ENCODE measurements at places on chromosomes 12 and 14.

GRCh38 chr12:57096099-57096572 lies 7.2 kb downstream of the NAB2 start:
- no peak for DNase-seq

GRCh38 chr14:84234281-84234680 lies 1295.7 kb upstream of the FLRT2 start:
- no peak for DNase-seq

DNA sequence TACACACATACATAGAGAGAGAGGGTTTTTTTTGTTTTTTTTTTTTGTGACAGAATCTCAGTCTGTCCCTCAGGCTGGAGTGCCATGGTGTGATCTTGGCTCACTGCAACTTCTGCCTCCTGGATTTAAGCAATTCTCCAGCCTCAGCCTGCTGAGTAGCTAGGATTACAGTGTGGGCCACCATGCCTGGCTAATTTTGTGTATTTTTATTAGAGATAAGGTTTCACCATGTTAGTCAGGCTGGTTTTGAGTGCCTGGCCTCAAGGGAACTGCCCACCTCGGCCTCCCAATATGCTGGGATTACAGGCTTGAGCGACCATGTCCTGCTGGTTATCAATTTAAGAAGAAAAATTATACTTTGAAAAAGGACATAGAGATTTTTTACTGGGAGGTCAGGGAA lies 710.6 kb downstream of the SLC6A15 start:
- DNase-seq = no peak

DNA sequence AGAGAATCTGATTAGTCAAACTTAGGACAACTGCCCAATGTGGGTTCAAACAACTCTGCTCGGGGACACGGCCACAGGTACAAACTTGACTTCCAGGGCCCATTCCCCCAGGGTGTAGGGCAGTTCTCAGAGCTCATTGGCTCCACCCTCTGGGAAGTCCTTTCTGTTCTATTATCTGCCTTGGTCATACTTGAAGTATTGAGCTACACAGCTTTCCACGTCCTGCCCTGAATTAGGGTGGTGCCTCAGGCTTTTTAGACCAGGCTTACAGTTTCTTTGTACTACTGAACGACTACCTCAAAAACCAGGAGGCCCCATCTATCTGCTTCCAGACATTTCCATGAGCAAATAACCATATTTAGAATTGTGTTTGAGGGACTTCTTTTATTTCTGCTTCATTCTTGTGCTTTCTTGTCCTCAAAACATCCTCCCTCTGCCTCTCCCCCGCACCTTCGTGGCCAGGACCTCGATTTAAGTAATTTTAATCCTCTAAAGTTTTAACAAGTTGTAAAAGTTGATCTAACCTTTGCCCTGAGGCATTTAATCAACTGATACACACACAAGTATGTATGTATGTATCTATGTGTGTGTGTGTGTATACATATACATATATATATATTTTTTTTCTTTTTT lies 281.7 kb upstream of the AMIGO2 start:
- no peak for DNase-seq

DNA sequence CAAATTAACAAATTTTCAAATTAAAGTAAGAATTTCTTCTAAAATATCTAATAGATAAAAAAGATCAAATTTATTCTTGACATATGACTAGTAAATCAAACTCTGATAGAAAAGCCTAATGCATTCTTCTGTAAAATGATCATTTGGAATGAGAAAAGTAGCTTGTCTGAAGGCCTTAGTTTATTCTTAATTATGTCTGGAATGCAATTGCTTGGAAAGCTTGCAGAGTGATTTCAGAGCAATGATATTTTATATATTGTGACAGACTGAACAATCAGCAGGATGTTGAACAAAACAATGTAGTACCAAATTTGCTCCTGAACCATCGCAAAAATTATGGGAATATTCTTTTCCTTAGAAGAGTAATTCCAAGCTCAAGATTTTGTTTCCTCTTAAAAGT lies 789.6 kb upstream of the NOVA1 start:
- no peak for DNase-seq

DNA sequence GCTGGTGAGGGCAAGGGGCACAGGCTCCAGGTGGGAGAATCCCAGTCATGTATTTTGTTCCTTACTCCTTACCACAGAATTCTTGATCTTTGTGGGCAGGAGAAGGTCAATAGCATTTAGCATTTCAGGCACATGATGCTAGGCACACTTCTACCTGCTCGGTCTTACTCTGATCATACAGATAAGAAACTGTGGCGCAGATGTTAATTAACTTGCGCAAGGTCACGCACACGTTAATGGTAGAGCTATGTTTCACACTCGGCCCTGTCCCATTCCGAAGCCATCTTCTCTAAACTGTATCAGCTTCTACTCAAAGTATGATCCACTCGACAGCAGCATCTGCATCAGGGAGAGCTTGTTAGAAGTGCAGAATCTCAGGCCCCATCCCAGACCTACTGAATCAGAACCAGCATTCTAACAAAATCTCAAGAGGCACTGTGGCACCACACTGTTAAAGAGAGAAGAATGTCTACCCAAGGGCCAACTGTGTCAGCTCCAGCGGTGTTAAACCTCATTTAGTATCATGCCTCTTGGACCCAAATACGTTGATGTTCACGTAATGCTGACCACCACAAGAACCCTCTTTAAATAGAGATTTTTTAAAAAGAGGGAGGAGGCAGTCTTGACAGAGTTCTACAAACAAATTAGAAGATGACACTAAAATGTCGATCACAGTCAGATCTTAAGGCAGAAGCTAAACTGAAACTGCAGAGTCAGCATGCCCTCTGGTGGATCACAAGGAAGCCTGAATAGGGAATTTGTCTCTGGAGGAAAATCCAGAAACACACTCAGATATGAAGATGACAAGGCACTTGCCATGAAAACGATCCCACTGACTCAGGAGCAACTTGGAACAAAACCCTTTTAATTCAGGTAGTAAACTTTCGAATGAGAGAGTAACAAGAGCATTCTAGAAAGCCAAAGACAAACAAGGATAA lies 7.3 kb downstream of the STXBP6 start:
- no peak for DNase-seq

- peak; percentile 75 for DNase-seq
Observed at GRCh38 chr12:6200256-6201212, at the start of gene CD9. CD9 (plus strand) TSS chr12:6200400; CDS start chr12:6200500, 100 bp downstream.

DNA sequence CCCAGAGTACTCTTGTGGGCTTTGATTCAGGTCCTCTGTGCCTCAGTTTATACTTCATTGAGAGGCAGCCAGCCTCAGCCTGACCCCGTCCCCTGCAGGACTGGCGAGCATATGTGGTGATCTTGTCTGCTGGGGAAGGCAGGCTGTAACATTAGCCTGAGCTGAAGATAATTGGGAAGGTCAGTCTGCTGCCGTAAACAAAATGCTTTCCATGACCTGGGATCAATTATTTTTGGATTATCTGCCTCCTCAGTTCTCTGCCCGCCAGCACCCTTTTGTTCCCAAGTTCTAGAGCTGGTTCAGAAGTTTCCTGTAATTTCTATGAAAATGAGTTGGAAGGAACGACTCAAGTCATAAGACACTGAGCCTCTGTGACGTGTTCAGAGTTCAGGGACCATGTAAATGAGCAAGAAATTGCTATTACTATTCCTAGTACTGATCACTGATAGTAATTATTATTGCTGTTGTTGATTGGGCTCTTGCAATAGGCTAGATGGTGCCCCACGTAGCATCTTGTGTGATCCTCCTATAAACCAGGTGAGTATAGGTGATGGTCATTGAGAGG lies 4.5 kb downstream of the ORAI1 start:
- no peak for DNase-seq

GRCh38 chr14:22928237-22929103 lies 706 bp downstream of the PRMT5 start:
- DNase-seq = no peak

- DNase-seq = no peak
Observed at GRCh38 chr12:91119089-91119488, 7.8 kb upstream of the LUM start.

GRCh38 chr14:101878822-101879528 lies 85.4 kb upstream of the DYNC1H1 start:
- DNase-seq = no peak

DNA sequence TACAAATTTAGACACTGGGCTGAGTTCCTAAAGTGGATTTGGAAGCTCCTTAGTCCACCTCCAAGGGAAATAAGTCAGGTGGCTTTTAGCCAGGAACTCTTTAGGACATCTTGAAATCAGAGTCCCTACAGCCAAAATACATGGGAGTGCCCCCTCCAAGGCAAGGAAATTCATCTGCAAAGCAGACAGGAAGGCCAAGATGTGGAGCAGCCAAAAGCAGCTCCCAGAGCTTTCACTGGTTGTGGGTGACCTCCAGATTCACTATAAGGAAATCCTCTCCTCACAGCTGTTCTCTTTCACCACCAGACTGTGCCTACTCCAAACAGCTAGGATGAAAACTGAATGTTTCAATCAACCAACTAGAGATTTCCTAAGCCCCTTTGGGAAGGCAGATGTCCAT lies 6.6 kb downstream of the TTC9 start:
- DNase-seq = no peak

- no peak for DNase-seq
Observed at GRCh38 chr14:74504874-74505720, 11.5 kb downstream of the ISCA2 start.

DNA sequence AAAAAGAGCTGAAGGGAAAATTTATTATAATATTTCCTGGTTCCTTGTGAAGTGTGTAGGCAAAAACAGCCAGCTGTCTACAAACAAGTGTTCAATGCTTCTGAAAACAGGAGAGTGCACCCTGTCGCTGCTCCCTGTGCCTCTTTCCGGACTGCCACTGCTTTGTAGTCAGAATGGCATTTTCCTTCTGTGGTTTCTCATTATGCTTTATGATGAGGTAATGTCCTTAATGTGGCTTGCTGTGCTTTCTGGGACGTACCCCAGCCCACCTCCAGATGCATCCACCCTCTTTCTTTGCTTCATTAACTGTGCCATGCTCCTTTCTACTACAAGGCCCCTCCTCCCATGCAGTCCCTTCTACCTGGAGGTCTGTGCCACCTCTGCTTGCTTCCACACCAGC lies 148.1 kb downstream of the SYT1 start:
- DNase-seq = no peak

- DNase-seq = no peak
Observed at GRCh38 chr12:106304001-106304421, 1.5 kb downstream of the TCP11L2 start.

GRCh38 chr14:51396222-51396815 lies 156.3 kb downstream of the TMX1 start:
- peak; percentile 19 for DNase-seq

DNA sequence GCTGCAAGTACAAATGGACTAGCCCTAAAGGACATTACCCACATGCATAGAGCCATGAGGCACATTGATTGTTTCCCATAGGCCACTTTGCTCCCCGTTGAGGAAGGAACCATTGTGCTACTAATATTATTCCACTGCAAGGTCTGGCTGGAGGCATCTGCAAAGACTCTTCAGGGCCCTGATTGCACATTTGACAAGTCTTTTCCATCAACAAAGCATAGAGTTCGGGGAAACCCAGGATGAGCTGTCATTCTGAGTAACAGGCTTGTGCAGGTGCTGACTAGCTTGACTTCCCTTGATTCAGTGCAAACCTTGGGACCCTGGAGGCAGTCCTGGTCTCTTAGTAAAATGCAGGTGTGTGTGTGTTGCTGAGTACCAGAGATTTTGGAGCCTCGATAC lies 73.8 kb downstream of the SUSD6 start:
- DNase-seq = no peak

GRCh38 chr14:68342216-68342763 lies 450.6 kb downstream of the ZFP36L1 start:
- no peak for DNase-seq

DNA sequence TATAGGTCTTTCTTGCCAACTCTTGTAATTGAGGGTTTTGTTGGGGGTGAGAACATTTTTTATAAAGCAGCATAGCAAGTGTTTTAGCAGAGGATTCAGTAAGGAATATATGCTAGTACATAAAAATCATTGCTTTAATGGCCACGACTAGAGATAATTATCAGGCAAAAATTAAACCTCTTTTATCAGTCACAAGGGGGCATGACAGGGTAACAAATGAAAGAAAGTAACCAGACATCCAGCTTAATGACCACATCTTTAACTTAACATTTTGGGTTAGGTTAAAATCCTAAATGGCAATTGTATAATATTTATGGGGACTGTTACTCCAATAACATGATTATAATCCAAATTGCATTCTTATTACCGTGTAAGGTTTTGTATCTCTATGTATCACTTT lies 119.6 kb downstream of the LRRIQ1 start:
- DNase-seq = no peak

DNA sequence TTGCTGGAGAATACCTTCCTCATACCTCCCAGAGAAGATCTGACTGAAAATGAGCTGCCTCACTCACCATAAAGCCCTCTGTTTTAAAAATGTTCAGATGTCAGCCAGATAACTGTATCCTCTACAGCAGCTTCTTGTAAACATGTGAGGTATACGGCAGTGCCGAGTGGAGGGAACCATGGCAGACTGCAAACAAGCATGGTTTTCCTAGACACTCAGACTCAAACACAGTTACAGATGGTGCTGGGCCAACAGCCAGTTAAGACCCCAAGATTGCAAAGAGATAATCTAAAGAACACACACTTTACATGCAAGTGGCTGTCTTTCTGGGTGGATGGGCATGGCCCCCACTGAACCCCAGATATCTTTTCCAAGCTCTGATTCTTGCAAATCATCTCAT lies 16.6 kb upstream of the CCDC177 start:
- no peak for DNase-seq

- DNase-seq = peak; percentile 70
Observed at GRCh38 chr12:104358353-104359003, 54.9 kb downstream of the EID3 start.

- DNase-seq = no peak
Observed at GRCh38 chr12:121516437-121517011, 64.3 kb downstream of the KDM2B start.

GRCh38 chr12:50745861-50746260 lies 18.0 kb upstream of the ATF1 start:
- no peak for DNase-seq

DNA sequence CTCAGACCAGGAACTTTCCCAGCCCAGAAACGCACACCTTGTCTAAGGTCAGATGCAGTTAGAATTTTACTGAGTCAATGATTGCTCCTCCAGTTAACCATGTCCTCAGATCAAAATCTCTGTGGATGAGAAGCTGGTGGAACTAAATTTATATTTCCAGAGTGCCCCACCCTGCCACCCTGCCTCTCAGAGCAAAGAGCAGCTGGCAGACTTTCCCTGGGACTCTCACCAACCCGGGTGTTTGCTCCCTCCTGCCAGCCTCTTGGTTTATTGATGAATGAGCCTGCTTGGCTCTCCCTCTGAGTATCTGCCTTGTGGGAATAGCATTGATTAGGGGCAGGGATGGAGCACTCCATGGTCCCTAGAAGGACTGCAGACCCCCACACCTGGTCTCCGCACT lies 5.9 kb upstream of the KRT1 start:
- no peak for DNase-seq

DNA sequence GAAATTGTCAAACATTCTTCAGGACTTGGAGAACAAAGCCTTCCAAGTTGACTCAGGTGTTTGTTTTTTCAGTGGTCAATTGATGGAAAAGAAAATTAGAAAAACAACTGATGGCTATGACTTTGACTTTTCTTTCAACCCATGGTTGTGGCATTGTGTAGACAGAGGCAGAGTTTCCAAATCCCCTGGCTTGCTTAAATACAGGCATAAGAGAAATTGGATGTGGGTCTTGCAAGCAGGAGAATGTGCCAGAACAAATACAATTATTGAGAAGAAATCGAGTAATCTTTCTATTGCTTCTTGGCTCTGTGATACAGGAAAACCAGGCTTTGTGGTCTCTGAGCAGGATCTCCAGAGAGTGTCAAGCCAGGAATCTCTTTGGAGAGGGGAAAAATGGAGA lies 40.9 kb upstream of the FRMD6 start:
- no peak for DNase-seq

GRCh38 chr14:32244404-32244803 lies 41.3 kb upstream of the RNU6-8 start:
- no peak for DNase-seq
